ENCODE measurements at places on chromosomes 1 and 21.
A peak's percentile ranks its signal among the peaks of the same experiment; 100 is the strongest.

DNA sequence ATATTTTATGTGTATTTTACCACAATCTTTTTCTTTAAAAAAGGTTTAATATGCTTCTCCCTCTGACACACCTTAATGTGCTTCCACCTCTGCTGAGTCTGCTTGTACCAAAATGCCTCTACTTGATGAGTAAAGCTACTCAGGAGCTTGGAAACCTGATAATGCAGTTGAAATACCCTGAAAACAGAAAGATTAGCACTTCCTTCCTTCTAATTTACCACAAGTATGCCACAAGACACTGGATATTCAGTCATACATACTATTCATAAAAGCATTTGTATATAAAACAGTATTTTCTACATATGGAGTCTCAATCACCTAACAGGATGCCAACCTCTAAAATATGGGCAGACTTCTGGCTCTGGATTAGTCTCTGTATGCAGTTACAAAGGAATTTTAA is 55.0 kb downstream of the SLC35D1 start:
- DNase-seq, result no peak
- H3K4me3 ChIP-seq, result no peak overlapping the region
- H3K4me1 ChIP-seq, result peaks cover 4% of the 10 kb centered on the region

DNA sequence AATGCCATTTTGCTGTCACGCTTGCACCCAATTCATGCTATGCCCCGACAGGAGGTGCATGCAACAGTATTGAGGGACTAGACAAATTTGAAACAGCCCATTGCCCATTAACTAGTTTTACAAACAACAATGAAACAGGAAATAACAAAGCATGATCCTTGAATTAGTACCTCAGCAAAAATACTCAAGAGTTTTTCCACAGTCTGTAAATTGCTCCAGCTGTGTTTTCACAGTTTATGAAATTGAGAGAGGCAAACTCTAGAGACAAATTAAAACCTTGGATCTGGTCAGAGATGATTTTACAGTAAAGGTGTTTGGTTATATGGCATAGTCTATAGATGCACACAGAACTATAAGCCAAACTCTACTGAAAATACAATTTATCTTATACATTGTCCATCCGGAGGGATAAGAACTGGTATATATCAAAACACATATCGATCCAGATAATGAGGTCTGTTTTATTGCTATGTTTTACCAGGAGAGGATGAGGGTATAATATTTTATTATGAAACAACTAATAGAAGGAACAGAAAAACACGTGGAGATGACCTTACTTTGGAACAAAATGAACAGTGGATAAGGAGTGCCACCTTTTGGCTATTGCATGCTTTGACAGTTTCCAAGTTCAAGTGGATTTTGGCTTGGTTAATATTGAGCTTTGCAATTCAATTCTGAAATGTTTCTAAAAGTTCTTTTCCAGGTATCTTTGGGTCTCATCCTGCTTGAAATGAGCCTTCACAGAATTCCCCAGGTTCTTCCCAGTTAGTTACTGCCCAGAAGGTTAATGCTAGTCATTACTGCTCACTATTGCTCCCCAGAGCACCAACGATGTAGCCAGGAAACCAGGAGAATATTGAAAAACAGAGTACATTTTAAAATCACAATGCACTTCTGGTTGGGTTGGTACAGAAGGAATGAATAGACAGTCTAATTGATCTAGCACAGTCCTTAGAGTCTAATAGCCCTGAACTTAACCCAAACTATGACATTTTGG is 45.7 kb downstream of the ZC3H11B start:
- H3K27me3 ChIP-seq, result no peaks in the 10 kb centered on the region
- H3K36me3 ChIP-seq, result no peaks in the 10 kb centered on the region
- peaks cover 25% of the 10 kb centered on the region for H3K4me1 ChIP-seq
- H3K27ac ChIP-seq, result no peak overlapping the region
- no peak overlapping the region for H3K4me3 ChIP-seq

- no peak overlapping the region for H3K4me3 ChIP-seq
- no peak overlapping the region for H3K27ac ChIP-seq
- peaks cover 11% of the 10 kb centered on the region for H3K36me3 ChIP-seq
- H3K27me3 ChIP-seq, result no peaks in the 10 kb centered on the region
- no peaks in the 10 kb centered on the region for H3K4me1 ChIP-seq
These were observed 31.3 kb downstream of the XKR8 start for GRCh38 chr1:27990920-27991537.

DNA sequence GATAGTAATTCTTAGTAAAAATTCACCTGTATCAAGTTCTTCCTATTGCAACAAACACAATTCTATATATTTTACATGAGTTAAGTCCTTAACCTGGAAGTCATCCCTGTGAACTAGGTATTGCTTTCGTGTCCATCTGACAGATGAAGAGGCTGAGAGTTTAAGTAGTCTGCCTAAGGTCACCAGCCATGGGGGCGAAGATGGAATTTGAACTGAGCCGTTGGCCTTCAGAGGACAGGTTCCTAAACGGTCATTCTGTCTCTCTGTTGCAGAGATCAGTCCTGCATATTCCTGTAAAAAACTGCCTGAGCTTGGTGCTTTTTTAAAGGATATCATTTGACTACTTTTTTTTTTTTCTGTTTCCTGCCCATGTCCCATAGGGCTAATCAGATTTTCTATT is 10.2 kb upstream of the POFUT2 start:
- H3K27me3 ChIP-seq, result peaks cover 10% of the 10 kb centered on the region
- no peak overlapping the region for H3K27ac ChIP-seq
- H3K4me1 ChIP-seq, result peaks cover 24% of the 10 kb centered on the region
- DNase-seq, result no peak

- DNase-seq, result no peak
- no peaks in the 10 kb centered on the region for H3K4me1 ChIP-seq
- peaks cover 9% of the 10 kb centered on the region for H3K36me3 ChIP-seq
These were observed 69.7 kb downstream of the CC2D1B start for GRCh38 chr1:52296345-52296744.

- no peak for DNase-seq
- no peak overlapping the region for H3K27ac ChIP-seq
- H3K4me1 ChIP-seq, result peaks cover 10% of the 10 kb centered on the region
- H3K27me3 ChIP-seq, result no peaks in the 10 kb centered on the region
These were observed 326.7 kb downstream of the PAPPA2 start for GRCh38 chr1:176789571-176790090.

GRCh38 chr1:92424381-92424780 is 62.3 kb downstream of the GFI1 start:
- H3K27ac ChIP-seq, result no peak overlapping the region
- no peaks in the 10 kb centered on the region for H3K36me3 ChIP-seq
- no peaks in the 10 kb centered on the region for H3K27me3 ChIP-seq
- H3K4me3 ChIP-seq, result no peak overlapping the region
- DNase-seq, result no peak
- H3K4me1 ChIP-seq, result no peaks in the 10 kb centered on the region

GRCh38 chr1:182170891-182171461 is 109.5 kb upstream of the ZNF648 start:
- H3K27ac ChIP-seq, result no peak overlapping the region
- H3K27me3 ChIP-seq, result no peaks in the 10 kb centered on the region
- DNase-seq, result no peak
- no peak overlapping the region for H3K4me3 ChIP-seq

DNA sequence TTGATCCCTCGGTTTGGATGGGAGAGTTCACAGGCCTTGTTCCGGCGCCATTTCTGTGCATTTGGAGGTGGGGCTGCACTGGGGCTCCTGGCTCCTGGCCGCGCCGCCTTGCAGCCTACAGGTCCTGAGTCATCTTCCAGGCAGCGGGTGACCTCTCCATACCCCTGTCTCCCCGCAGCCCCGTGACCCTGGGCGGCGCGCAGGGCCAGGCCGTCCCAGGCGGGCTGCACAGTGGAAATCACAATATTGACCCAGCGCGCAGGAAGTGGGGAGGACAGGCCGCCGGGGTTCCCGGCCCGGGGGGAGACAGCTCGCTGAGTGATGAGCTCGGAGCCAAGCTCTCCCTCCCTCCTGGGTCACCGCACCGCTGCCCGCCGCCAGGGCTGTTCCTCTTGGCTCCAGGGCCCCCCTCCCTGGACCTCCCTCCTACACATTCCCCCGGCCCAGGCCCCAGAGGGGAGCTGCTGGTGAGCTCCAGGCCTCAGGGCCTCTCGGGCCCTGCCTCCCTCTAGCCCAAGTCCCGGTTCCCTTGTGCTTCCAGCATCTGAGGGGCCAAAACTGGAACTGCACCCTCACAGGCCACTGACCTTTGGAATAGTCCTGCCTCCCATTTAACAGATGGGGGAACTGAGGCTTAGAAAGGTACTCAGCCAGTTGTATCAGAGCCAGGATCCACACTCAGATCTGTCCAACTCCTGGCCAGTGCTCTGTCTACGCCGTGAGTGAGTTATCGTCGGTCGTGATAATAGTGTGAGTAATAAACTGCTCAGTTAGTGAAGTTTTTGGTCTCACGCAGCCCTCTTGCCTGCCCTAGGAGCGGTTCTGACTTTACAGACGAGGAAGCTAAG is 142.9 kb upstream of the WNT4 start:
- peaks cover 3% of the 10 kb centered on the region for H3K27me3 ChIP-seq
- DNase-seq, result no peak
- H3K4me1 ChIP-seq, result peaks cover 16% of the 10 kb centered on the region
- H3K4me3 ChIP-seq, result no peak overlapping the region

DNA sequence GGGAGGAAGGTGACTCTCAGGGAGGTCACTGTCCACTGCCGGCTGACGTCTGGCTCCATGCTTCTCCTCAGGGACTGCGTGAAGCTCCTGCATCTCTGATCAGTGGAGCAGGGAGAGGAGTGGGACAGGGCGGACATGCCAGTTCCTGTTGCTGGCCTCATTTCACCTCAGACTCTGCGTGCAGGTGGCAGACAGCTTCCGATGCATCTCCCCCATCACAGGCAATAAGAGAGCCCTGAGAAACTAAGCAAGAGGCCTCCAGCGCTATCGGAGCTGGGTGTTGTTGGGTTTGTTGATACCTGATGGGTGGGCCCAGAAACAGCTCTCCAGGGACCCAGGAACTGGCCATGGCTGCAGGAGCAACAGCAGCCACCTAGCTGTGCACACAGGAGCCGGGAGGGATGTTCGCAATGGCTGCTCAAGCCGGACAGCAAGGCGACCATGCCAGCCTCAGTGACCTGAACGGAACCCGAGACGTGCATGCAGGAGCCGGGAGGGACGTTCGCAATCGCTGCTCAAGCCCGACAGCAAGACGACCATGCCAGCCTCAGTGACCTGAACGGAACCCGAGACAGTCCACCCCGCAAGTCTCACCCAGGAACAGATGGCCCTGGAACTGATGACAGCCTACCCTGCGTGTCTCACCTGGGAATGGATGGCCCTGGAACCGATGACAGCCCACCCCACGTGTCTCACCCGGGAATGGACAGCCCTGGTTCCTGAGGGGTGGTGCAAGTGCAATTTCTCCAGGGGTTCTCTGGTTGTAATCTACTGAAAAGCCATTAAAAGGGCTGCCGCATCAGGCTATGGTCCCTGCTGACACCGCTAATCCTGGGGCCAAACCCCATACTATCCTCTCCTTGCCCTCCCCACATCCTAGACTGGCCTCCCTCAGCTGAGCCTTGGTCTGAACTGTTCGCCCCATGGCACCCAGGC is 14.2 kb upstream of the PCBP3 start:
- H3K27me3 ChIP-seq, result peaks cover 29% of the 10 kb centered on the region
- no peaks in the 10 kb centered on the region for H3K36me3 ChIP-seq
- no peaks in the 10 kb centered on the region for H3K4me1 ChIP-seq
- H3K4me3 ChIP-seq, result no peak overlapping the region
- H3K27ac ChIP-seq, result peak overlapping the region; percentile 86

GRCh38 chr21:46435786-46436227 is 22.9 kb upstream of the DIP2A start:
- peaks cover 12% of the 10 kb centered on the region for H3K4me1 ChIP-seq
- H3K27me3 ChIP-seq, result no peaks in the 10 kb centered on the region

Data from neural crest cell (in vitro differentiated cells).